Lower lobe of right lung (tissue), 2 donors: ENCODE measurements at places on chromosomes 2 and 18. TPM values are rescaled to one million over a fixed set of nuclear protein-coding genes. Genes with fewer than 3 reads are reported as not detected.

Gene ASB18
- total RNA-seq = not detected

Gene SLC66A3
- 23.8 TPM for total RNA-seq

Gene GAL3ST2
- not detected for total RNA-seq

- no peak overlapping the region for H3K4me3 ChIP-seq
- DNase-seq = no peak
- H3K4me1 ChIP-seq = peaks cover 7% of the 10 kb centered on the region
Measured at GRCh38 chr2:189153619-189154018, 25.9 kb downstream of the COL5A2 start.

- DNase-seq = no peak
- no peaks in the 10 kb centered on the region for H3K4me1 ChIP-seq
- H3K27me3 ChIP-seq = no peaks in the 10 kb centered on the region
- H3K36me3 ChIP-seq = no peaks in the 10 kb centered on the region
- H3K4me3 ChIP-seq = no peak overlapping the region
Measured at GRCh38 chr2:161946489-161947107, 127.4 kb downstream of the DPP4 start.

DNA sequence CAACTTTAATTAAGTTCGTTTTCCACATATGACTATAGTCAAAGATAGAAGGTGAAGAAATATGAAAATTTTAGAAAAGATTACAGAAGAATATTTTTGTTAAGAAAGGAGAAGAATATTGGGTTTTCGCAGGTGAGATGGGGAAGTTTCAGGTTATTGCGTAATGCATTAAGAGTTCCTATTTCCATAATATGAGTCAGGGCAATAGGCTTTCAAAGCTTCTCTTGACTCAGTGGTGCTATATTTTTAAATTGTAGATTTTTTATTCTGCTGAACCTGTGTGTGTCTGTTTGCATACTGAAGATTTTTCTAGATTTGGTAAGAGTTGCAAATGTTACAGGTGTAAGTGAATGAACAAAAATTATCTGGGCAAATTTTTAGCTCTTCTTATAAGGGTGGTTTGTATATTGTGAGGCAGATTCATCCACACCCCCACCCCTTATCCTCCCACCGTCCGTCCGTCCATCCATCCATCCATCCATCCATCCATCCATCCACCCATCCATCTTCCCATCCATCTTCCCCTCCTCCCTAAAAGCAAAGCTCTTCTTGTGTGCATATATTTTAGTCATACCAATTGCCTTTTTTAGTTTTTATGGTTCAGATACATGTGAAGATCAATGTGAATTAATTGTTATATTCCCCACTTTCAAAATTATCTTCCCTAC is 69.6 kb downstream of the MYO1B start:
- no peak for DNase-seq
- peaks cover 22% of the 10 kb centered on the region for H3K4me1 ChIP-seq
- H3K27me3 ChIP-seq = no peaks in the 10 kb centered on the region
- H3K36me3 ChIP-seq = no peaks in the 10 kb centered on the region

- peak; percentile 29 for DNase-seq
- peaks cover 18% of the 10 kb centered on the region for H3K4me1 ChIP-seq
- H3K27me3 ChIP-seq = no peaks in the 10 kb centered on the region
- H3K4me3 ChIP-seq = no peak overlapping the region
Measured at GRCh38 chr2:3470856-3471737, 48.2 kb downstream of the ADI1 start.

DNA sequence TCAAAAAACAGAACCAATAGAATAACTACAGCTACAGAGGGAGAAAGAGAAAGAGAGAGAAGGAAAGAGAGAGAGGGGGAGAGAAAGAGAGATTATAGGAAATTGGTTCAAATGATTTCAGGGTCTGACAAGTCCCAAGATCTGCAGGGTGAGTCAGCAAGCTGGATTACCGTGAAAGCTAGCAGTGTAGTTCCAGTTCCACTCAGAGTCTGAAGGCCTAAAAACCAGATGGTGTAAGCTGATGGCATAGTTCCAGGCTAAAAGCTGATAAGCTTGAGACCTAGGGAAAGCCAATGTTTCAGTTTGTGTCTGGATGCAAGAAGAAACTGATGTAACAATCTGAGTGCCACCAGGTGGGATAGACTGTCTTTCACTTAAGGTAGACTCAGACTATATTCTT is 397.7 kb downstream of the TRIB2 start:
- no peaks in the 10 kb centered on the region for H3K36me3 ChIP-seq
- no peaks in the 10 kb centered on the region for H3K4me1 ChIP-seq
- H3K27me3 ChIP-seq = no peaks in the 10 kb centered on the region
- no peak overlapping the region for H3K27ac ChIP-seq

DNA sequence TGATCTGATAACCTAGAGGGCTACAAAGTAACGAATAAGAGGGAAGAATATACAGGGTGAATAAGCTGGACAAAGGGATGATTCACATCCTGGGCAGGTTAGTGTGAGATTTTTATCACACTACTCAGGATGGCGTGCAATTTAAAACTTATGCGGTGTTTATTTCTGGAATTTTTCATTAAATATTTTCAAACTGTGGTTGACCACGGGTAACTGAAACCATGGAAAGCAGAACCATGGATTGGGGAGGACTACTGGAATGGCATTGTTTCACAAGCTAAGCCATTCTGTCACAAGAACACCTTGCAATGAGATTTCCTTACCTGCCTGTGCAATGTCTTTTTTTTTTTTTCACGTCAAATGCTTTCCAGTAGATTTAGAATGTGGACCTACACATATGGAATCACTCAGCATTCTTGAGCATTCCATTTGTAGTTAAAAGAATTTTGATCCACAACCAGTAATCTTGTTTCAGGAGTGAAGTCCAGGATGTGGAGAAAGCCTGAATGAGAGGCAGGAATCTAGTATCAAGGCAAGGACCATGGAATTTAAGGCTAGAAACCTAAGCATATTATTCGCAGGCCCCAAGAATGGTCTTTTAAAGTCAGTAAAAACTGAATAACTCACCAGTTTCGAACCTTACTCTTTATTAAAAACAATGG is 8.0 kb upstream of the CDK15 start:
- H3K27ac ChIP-seq = no peak overlapping the region
- H3K4me1 ChIP-seq = no peaks in the 10 kb centered on the region
- H3K4me3 ChIP-seq = no peak overlapping the region
- H3K36me3 ChIP-seq = no peaks in the 10 kb centered on the region
- DNase-seq = no peak

DNA sequence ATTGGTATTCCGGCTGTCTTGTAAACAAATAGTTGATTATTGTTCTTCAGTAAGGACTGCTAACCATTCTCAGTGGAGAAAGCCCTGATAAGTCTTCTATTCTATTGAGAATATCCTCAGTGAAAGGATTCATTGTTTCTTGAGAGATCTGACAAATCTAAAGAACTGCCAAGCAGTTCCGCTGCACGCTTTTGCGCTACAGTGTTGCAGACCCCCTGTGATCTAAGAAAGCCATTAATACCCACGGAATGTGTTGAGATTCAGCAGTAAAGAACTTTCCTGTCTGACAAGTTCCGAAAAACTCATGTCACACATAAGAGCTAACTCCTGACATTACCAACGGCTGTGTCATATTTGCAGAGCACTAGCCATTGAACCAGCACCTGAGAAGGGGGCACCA is 63.8 kb downstream of the ZNF236 start:
- no peaks in the 10 kb centered on the region for H3K4me1 ChIP-seq
- H3K27ac ChIP-seq = no peak overlapping the region
- no peak for DNase-seq
- peaks cover 79% of the 10 kb centered on the region for H3K36me3 ChIP-seq
- no peak overlapping the region for H3K4me3 ChIP-seq

- H3K4me1 ChIP-seq = no peaks in the 10 kb centered on the region
- DNase-seq = no peak
- no peak overlapping the region for H3K27ac ChIP-seq
- H3K36me3 ChIP-seq = no peaks in the 10 kb centered on the region
- H3K27me3 ChIP-seq = no peaks in the 10 kb centered on the region
Measured at GRCh38 chr2:19839438-19839837, 62.3 kb downstream of the TTC32 start.

GRCh38 chr2:201852462-201852861 is 46.1 kb downstream of the CDK15 start:
- H3K27me3 ChIP-seq = peaks cover 3% of the 10 kb centered on the region
- H3K27ac ChIP-seq = no peak overlapping the region
- DNase-seq = no peak
- no peaks in the 10 kb centered on the region for H3K36me3 ChIP-seq
- H3K4me3 ChIP-seq = no peak overlapping the region

- H3K27ac ChIP-seq = no peak overlapping the region
- no peak for DNase-seq
- no peak overlapping the region for H3K4me3 ChIP-seq
- no peaks in the 10 kb centered on the region for H3K27me3 ChIP-seq
- H3K4me1 ChIP-seq = no peaks in the 10 kb centered on the region
Measured at GRCh38 chr18:5284808-5285207, 10.7 kb downstream of the ZBTB14 start.

DNA sequence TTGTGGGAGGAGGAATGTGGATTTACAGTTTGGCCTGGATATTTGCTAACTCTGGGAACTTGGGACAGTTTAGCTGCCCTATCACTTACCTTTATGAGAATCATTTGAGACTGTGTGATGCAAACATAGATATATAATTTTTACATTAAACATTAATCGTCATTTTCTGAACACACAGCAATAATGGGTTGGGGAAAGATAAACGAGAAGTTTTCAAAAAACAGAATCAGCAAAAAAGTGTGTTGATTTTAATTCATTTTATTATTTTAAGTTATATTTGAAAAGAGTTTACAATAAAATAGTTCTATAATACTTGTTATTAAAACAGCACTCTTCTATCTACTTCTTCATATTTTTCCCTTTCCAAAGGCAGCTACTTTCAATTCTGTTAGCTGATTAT is 813.3 kb downstream of the SLC4A3 start:
- no peaks in the 10 kb centered on the region for H3K4me1 ChIP-seq
- no peak overlapping the region for H3K27ac ChIP-seq
- no peak for DNase-seq
- no peaks in the 10 kb centered on the region for H3K36me3 ChIP-seq
- no peaks in the 10 kb centered on the region for H3K27me3 ChIP-seq

GRCh38 chr2:171018522-171018921 is 89.5 kb downstream of the GORASP2 start:
- H3K27me3 ChIP-seq = no peaks in the 10 kb centered on the region
- no peaks in the 10 kb centered on the region for H3K4me1 ChIP-seq
- no peak overlapping the region for H3K4me3 ChIP-seq
- H3K27ac ChIP-seq = no peak overlapping the region
- peaks cover 19% of the 10 kb centered on the region for H3K36me3 ChIP-seq
- no peak for DNase-seq

DNA sequence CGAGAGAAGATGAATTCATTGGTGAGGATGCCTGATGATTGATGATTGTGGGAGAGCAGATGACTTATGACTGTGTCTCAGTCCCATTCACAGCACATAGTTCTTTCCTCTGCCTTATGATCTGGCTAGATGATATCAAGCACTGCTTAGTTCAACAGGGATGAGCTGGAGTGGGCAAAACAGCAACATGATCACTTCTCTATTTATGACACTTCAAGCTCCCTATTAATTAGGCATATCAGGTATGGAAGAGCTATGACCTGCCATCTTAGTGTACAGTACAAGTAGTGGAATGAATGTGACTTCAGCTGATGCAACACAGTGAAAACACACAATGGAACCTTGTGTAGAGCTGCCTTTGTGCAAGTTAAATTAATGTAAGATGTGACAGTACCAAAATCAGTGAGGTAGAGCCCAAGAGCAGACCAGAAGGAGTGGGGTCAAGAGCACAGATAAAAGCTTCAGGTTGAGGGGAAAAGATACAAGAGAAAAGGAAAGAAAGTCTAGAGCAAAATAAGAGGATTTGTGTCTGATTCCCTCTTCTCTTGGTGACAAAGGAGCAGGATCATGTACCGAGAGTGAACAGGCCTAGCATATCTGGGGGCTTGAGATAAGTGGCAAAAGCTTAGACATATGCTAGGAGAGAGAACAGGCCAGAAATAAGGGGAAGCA is 93.0 kb upstream of the MYO3B start:
- no peak overlapping the region for H3K4me3 ChIP-seq
- peaks cover 34% of the 10 kb centered on the region for H3K36me3 ChIP-seq
- H3K4me1 ChIP-seq = no peaks in the 10 kb centered on the region
- H3K27ac ChIP-seq = no peak overlapping the region
